ENCODE measurements at places on chromosomes 4 and X. TPM values are rescaled to one million over a fixed set of nuclear protein-coding genes. Genes with fewer than 3 reads are reported as not detected.

The MED14 gene
- total RNA-seq: 43.6 TPM

The SLC7A11 gene
- 3.0 TPM for total RNA-seq

The VCX gene
- 3.8 TPM for total RNA-seq

The ZNF185 gene
- 4.0 TPM for total RNA-seq

The GPRASP1 gene
- total RNA-seq: 0.69 TPM

The TDO2 gene
- total RNA-seq: 2.4 TPM

The SPANXC gene
- 15.4 TPM for total RNA-seq

The ODAPH gene
- total RNA-seq: not detected

The KDR gene
- total RNA-seq: 0.48 TPM

The NLGN3 gene
- total RNA-seq: not detected

The TCEAL6 gene
- total RNA-seq: not detected

The MAGEA8 gene
- total RNA-seq: not detected

The PRPS2 gene
- 38.6 TPM for total RNA-seq

The CT55 gene
- total RNA-seq: 0.34 TPM

The PAGE5 gene
- 326 TPM for total RNA-seq

The F9 gene
- total RNA-seq: not detected

The KLHL15 gene
- total RNA-seq: 9.4 TPM

The FMR1NB gene
- total RNA-seq: 59.5 TPM

The ANXA10 gene
- 0.48 TPM for total RNA-seq

The PGAM4 gene
- not detected for total RNA-seq

The ENPEP gene
- 0.34 TPM for total RNA-seq

The OPRPN gene
- not detected for total RNA-seq

The BMX gene
- 0.06 TPM for total RNA-seq

The TMEM33 gene
- 127 TPM for total RNA-seq

The DUSP9 gene
- total RNA-seq: 10.2 TPM

The EMCN gene
- not detected for total RNA-seq

The MAP3K15 gene
- total RNA-seq: 0.57 TPM

The FATE1 gene
- not detected for total RNA-seq

The LEF1 gene
- total RNA-seq: 17.1 TPM

The TMEM31 gene
- total RNA-seq: not detected

The LANCL3 gene
- 0.74 TPM for total RNA-seq

The HSFX4 gene
- not detected for total RNA-seq

The SLAIN2 gene
- total RNA-seq: 25.8 TPM

The GABRG1 gene
- total RNA-seq: not detected

The P2RY8 gene
- 0.11 TPM for total RNA-seq

The DUSP21 gene
- total RNA-seq: not detected

The SORBS2 gene
- total RNA-seq: 3.3 TPM

The IGFBP7 gene
- total RNA-seq: 173 TPM

The SORCS2 gene
- total RNA-seq: 0.91 TPM

The ADH7 gene
- total RNA-seq: not detected

The DCAF4L1 gene
- 0.23 TPM for total RNA-seq

The PCSK1N gene
- total RNA-seq: 28.7 TPM

The SYNPO2 gene
- 0.11 TPM for total RNA-seq

The OTUD6A gene
- total RNA-seq: not detected

The FAM184B gene
- 0.03 TPM for total RNA-seq

Data from Daoy (cell line).